ENCODE measurements at places on chromosomes 6 and 20. TPM values are rescaled to one million over a fixed set of nuclear protein-coding genes. Genes with fewer than 3 reads are reported as not detected.

DNA sequence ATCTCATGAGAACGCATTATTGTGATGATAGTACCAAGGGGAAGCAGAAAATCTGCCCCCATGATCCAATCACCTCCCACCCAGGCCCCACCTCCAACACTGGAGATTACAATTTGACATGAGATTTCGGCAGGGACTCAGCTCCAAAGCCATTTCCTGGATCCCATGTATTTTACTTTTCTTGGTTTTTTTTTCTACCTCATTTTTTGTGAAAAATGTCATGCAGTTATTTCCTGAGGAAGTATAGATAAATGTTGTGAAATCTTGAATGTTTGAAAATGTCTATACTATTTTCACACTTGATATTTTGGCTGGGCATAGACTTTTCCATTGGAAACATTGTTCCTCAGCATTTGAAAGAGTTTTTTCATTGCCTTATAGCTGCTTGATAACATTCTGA is 9.1 kb upstream of the BRPF3 start:
- H3K27ac ChIP-seq: no peak overlapping the region
- no peaks in the 10 kb centered on the region for H3K4me1 ChIP-seq
- no peaks in the 10 kb centered on the region for H3K27me3 ChIP-seq
- DNase-seq: no peak
- no peak overlapping the region for H3K4me3 ChIP-seq
- H3K36me3 ChIP-seq: no peaks in the 10 kb centered on the region

DNA sequence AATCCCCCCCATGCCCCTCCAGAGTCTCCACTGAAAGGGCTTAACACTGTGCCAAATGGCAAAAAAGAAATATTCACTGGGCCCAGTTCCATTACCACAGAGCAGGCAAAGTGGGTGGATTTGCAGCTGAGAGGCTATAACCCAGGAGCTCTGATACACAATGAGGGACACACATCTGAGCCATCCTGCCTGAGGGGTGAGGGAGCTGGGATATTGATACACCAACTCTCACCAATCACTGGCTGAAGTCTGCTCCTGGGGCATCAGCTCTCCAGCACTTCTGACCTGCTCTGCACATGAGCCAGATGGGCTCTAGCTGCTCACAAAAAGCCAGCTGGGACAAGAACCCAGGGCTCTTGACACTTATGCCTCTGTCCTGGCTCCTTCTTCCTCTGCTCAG is 4.9 kb downstream of the BPIFB1 start:
- no peak overlapping the region for H3K27ac ChIP-seq
- no peaks in the 10 kb centered on the region for H3K36me3 ChIP-seq
- H3K4me1 ChIP-seq: no peaks in the 10 kb centered on the region
- no peak for DNase-seq
- peaks cover 73% of the 10 kb centered on the region for H3K27me3 ChIP-seq
- H3K4me3 ChIP-seq: no peak overlapping the region

DNA sequence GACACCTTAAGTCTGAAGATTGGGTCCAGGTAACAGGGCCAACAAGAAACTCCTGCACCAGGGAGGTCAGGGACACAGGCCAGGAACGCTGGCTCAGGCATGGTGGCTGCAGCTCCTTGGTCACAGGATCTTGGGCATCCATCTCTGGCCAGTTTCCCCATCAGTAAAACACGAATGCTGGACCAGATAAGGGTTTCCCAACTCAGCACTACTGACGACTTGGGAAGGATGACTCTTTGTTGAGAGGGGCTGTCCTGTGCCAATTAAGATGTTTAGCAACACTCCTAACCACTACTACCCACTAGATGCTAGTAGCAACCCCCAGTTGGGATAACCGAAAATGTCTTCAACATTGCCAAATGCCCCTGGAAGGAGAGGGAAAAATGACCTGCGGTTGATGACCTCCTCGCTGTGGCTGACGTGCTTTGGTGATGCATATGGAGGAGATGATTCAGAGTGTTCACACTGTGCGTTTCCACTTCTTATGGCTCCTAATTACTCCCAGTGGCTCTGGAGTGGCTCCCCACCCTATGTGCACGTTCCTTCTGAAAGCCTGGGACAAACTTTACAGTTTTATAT is 261.9 kb downstream of the CDH26 start:
- no peaks in the 10 kb centered on the region for H3K4me1 ChIP-seq
- no peaks in the 10 kb centered on the region for H3K27me3 ChIP-seq
- H3K36me3 ChIP-seq: no peaks in the 10 kb centered on the region
- no peak overlapping the region for H3K27ac ChIP-seq
- no peak for DNase-seq
- no peak overlapping the region for H3K4me3 ChIP-seq

The KIF13A gene
- 30.1 TPM for total RNA-seq

The PTCHD4 gene
- not detected for total RNA-seq

The TBPL1 gene
- 122 TPM for total RNA-seq

The TMEM170B gene
- 0.07 TPM for total RNA-seq

DNA sequence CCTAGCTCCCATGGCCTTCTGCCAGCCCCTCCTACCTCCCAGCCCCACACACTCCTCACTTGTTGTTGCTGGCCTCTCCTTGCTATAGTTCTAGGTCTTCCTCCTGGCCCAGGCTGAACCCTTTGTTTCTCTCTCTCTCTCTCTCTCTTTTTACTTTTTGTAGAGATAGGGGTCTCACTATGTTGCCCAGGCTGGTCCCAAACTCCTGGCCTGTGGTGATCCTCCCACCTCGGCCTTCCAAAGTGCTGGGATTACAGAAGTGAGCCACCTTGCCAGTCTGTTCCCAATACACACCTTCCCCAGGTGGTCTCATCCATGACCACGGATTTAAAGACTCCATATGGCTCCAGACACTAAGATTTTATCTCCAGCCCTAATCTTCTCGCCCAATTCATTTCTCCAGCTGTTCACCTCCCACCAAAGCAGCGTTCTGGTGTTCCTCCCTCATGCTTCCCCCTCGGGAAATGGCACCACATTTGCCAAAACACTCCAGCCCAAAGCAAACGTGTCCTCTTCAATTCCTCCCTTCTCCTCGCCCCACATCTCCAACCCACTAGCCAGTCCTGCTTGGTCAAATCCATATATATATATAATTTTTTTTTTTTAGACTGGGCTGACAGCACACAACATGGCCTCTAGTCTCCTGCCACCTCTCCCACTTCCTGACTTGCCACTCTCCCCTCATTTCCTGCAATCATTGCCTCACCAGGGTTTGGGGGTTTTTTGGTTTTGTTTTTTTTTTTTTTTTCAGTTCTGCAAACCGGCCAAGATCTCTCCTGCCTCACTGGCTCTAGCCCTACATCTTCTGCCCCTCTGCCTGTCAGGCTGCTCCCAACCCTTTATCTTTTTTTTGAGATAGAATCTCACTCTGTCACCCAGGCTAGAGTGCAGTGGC is 104.4 kb downstream of the NCR2 start:
- peaks cover 27% of the 10 kb centered on the region for H3K27me3 ChIP-seq
- DNase-seq: no peak
- H3K4me1 ChIP-seq: peaks cover 7% of the 10 kb centered on the region

DNA sequence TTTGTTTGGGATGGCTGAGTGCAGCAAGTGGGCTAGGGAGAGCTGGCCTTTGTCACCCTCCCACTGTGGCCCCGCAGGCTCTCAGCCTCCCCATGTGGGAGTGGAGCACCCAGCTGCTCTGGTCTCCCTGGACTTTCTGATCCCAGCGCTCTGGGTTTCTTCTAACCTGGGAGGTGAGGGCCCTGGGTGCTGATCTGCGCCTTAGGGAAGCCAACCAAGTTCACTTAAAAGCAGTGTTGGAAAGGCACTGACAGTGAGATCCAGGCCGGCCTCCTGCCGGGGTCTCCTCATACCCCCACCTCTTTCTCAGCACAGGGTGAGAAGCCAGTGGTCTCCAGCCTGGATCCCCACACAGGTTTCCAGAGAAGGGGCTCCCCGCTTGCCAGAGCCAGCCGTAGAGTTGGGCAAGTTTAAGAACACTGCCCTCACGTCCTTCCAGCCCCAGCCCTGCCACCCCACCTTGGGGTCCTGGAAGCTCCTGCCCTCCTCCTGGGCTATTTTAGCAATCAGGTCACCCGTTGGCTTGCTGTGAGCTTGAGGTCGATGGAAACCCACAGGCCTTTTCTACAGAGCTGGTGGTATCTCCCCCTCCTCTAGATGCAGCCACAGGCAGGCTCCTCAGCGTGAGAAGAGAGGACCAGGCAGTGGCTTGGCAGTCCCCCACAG is 9.6 kb downstream of the C20orf203 start:
- H3K27ac ChIP-seq: peak overlapping the region; percentile 78
- H3K36me3 ChIP-seq: no peaks in the 10 kb centered on the region
- no peaks in the 10 kb centered on the region for H3K27me3 ChIP-seq
- H3K4me1 ChIP-seq: peaks cover 18% of the 10 kb centered on the region

The MACROD2 gene
- not detected for total RNA-seq

The ATRN gene
- total RNA-seq: 10.3 TPM

The DNMT3B gene
- 74.8 TPM for total RNA-seq

The TFAP2B gene
- not detected for total RNA-seq

The GUCA1A gene
- total RNA-seq: not detected

DNA sequence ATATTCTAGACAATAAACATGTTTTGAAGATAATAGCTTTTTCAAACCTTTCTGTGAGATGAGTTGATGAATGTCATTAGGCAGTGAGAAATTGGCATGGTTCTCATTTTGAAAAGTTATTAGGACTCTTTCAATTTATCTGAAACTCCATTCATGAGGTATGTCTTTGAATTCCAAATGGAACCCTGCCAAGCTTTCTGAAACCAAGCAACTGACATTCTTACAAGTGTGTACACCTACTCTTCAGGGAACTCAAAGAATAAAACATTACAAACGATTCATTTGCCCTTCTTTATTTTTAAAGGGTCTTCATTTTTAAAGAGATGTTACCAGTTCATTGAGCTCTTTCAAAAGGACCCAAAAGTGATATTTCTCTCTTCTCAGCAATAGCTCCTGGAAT is 2.1 kb upstream of the TRDN start:
- no peaks in the 10 kb centered on the region for H3K27me3 ChIP-seq
- DNase-seq: no peak
- no peaks in the 10 kb centered on the region for H3K36me3 ChIP-seq
- H3K4me3 ChIP-seq: no peak overlapping the region

DNA sequence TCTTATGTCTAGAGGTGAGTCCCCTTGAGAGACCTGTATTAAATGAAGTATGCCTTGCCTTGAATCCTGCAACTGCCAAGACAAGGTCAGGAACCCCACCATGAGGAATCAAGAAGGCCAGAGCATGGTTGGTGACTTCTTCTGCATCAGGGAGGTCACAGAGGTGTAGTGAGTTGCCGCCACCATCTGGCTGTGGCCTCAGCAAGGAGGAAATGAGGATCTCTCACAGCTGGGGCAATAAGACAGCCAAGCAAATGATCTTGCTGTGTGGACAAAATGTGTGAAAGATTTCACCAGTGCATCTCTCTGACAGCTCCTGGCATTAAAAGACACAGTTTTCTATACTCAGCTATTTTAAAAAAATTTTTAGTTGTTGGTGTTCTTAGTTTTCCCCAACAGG is 611.0 kb downstream of the DOK5 start:
- no peak overlapping the region for H3K27ac ChIP-seq
- no peak overlapping the region for H3K4me3 ChIP-seq
- no peaks in the 10 kb centered on the region for H3K27me3 ChIP-seq
- H3K4me1 ChIP-seq: no peaks in the 10 kb centered on the region

GRCh38 chr6:151385177-151385576 is 6.2 kb downstream of the ZBTB2 start:
- H3K4me3 ChIP-seq: no peak overlapping the region
- peaks cover 8% of the 10 kb centered on the region for H3K4me1 ChIP-seq
- no peak overlapping the region for H3K27ac ChIP-seq
- H3K36me3 ChIP-seq: peaks cover 23% of the 10 kb centered on the region
- DNase-seq: peak; percentile 37
- no peaks in the 10 kb centered on the region for H3K27me3 ChIP-seq

The C4B gene
- 8.5 TPM for total RNA-seq

DNA sequence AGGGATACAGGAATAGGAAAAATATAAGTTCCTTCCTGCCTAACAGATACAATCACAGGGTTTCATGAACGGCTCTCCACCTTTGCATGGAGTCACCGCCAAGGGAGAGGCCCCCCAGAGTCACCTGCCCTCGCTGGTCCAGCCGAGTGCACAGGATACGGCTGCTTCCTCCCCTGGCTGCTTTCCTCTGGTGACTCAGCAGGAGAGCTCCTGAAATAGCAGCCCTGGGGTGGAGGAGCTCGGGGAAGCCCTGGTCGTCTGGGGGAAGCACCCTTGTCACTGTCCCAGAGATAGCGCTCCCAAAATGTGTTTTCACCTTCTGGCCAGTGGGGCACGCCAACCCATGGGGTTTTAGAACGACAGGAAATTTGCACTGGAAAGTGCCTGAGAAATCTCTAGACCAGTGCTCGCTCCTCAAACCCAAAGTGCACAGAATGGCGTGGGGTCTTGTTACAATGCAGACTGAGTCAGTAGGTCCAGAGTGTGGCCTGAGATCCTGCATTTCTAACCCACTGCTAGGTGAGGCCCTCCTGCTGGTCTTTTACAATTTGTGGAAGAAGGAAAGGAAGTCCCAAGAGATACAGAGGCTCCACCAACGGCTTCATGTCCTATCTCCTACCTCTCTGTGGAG is 35.9 kb upstream of the FAM50B start:
- H3K27me3 ChIP-seq: peaks cover 63% of the 10 kb centered on the region
- no peak overlapping the region for H3K27ac ChIP-seq
- H3K4me1 ChIP-seq: peaks cover 4% of the 10 kb centered on the region
- no peaks in the 10 kb centered on the region for H3K36me3 ChIP-seq

DNA sequence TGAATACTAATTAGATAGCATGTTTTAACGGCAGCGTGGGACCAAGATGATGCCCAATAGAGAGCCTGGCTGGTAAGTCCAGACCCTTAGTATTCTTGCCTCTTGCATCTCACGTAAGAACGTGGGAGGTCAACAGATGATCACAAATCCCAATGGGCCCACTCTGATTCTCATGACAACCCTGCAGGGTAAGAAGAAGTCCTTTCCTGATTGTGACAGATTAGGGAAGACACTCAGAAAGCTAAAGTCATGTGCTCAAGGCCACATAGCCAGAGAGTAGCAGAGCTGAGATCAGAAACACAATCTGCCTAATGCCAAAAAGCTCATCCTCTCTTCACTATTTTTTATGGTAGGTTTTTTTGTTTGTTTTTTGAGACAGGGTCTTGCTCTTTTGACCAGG is 103.8 kb downstream of the RALGAPA2 start:
- H3K27ac ChIP-seq: no peak overlapping the region
- H3K27me3 ChIP-seq: no peaks in the 10 kb centered on the region

The KCNB1 gene
- total RNA-seq: not detected

The SNX9 gene
- 72.2 TPM for total RNA-seq

Measured in K562 (cell line).